ENCODE measurements at places on chromosomes 1 and 21. TPM values are rescaled to one million over a fixed set of nuclear protein-coding genes. Genes with fewer than 3 reads are reported as not detected.

GRCh38 chr1:86866665-86867064 lies 47.3 kb downstream of the SELENOF start:
- DNase-seq = no peak

- no peak for DNase-seq
Observed at GRCh38 chr1:116710420-116711262, 43.1 kb upstream of the IGSF3 start.

DNA sequence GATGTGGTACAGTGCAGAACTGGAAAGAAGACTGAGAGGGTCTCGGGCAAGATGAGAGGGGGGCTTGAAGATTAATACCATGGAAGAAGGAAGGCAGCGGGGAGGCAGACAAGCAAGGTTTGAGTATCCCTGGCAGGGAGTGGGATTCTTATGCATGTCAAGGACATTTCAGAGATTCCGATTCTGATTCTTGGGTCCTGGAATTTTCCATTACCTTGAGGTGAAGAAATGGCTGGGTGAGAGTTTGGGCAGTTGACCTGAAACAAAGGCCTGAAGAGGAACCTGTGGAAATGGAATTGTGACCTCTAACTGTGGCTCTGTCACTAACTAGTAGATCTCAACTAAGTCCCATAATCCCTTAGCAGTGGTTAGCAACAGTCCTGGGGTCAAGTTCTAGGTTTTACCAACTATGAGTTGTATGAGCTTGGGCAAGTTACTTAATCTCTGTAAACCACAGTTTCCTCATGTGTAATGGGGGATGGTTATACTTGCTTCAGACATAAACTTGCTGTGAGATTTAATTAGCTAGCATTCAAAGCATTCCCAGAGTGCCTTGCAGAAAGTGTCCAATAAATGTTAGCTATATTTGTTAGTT lies 8.6 kb upstream of the ACTN2 start:
- DNase-seq = no peak

DNA sequence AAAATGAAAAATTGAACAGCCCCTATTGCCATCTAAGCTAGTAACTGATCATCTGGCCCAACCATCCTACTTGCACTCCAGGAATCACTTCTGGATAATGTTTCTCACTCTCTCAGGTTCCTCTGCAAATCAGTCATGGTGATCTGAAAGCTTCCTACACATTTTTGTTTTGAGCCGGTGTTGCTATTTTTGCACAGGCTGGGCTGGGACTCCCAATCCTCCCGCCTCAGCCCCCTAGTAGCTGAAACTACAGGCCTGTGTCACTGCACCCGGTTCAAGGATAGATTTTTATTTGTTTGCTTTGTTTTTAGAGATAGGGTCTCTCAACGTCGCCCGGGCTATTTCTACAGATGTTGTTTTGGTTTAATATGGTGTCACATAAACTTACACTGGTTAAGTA lies 40.5 kb upstream of the HMCN1 start:
- no peak for DNase-seq

- DNase-seq = no peak
Observed at GRCh38 chr1:220526294-220526693, 1.6 kb upstream of the MARK1 start.

GRCh38 chr21:34154878-34155277 lies 81.5 kb downstream of the MRPS6 start:
- no peak for DNase-seq

The PDPN gene
- total RNA-seq = 1.3 TPM
